ENCODE measurements at places on chromosomes 1 and 21. TPM values are rescaled to one million over a fixed set of nuclear protein-coding genes. Genes with fewer than 3 reads are reported as not detected.

DNA sequence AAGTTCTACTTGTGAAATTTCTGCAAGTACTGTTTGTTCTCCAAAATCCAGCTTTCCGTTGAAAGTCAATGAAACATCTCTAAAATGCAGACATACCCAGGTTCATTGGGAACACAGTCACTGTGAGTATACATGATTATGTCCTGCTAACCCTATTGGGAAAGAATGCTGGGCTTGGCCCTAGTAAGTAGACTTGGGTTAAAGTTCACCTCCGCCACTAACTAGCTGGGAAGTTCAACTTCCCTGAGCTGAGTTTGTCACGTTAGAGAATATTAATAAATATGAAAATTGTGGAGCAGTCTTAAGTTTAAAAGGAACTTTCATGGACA, 10.5 kb upstream of the PGD start:
- no peaks in the 10 kb centered on the region for H3K27me3 ChIP-seq
- H3K4me1 ChIP-seq = peaks cover 8% of the 10 kb centered on the region
- H3K4me3 ChIP-seq = no peak overlapping the region
- H3K27ac ChIP-seq = no peak overlapping the region
- DNase-seq = no peak

DNA sequence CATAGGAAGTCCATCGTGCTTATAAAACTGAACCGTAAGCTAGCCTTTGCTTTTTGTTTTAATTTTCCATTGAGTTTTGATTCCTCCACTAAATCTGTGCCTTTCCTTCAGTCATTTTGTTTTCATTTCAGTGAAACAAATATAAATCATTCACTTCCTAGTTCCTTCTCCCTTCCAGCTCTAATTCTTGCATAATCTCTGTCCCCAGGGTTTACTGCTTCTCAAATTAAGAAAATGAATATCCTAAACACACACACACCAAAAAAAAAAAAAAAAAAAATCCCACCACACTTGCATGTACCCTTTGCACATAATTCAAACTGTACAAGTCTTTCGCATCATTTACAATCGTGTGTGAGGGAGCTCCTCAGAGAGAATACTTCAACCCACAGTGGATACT, 6.8 kb downstream of the KCNH1 start:
- no peak for DNase-seq
- H3K4me3 ChIP-seq = no peak overlapping the region
- H3K27ac ChIP-seq = no peak overlapping the region
- H3K27me3 ChIP-seq = peaks cover 35% of the 10 kb centered on the region
- H3K4me1 ChIP-seq = no peaks in the 10 kb centered on the region

GRCh38 chr1:185532856-185533255, 201.3 kb upstream of the HMCN1 start:
- H3K36me3 ChIP-seq = no peaks in the 10 kb centered on the region
- no peak overlapping the region for H3K27ac ChIP-seq
- no peaks in the 10 kb centered on the region for H3K27me3 ChIP-seq
- H3K4me1 ChIP-seq = peaks cover 7% of the 10 kb centered on the region

GRCh38 chr1:114956570-114956969, 73.1 kb upstream of the TSHB start:
- H3K27me3 ChIP-seq = peaks cover 4% of the 10 kb centered on the region
- no peak overlapping the region for H3K4me3 ChIP-seq
- DNase-seq = no peak
- H3K36me3 ChIP-seq = no peaks in the 10 kb centered on the region
- no peak overlapping the region for H3K27ac ChIP-seq

GRCh38 chr1:60866917-60867531, 215.3 kb upstream of the NFIA start:
- H3K27me3 ChIP-seq = peaks cover 14% of the 10 kb centered on the region
- no peak overlapping the region for H3K27ac ChIP-seq
- H3K4me1 ChIP-seq = no peaks in the 10 kb centered on the region
- H3K36me3 ChIP-seq = no peaks in the 10 kb centered on the region
- DNase-seq = no peak

DNA sequence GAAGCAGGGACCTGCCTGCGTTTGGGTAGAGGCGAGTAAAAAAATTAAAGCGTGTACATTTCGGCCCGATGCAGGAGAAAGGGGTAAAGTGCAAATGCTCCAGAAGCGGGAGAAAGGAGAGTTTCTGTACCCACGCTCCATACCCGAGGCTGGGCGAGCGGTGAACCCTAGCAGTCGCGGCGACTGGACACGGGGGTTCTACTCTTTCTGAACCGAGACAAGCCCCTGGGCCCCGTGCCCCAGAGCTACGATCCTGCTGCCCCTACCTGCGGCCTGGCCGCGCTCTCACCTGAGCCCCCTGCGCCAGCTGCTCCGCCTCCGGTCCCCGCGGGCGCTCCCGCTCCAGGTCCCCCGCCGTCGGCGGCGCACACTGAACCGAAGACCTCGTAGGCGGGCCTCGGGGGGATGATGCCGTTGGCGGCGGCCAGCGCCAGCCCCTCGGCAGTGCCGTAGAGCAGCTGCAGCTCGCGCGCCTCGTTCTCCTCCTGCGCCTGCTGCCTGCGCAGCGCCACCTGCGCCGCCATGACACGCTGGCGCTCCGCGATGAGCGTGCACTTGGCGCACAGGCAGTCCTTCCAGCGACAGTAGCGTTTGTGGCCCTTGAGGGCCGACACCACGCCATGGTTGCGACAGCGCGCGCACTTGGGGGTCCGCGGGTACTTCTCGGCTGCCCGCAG, 2.4 kb downstream of the DMRTA2 start:
- H3K36me3 ChIP-seq = no peaks in the 10 kb centered on the region
- DNase-seq = no peak
- peak overlapping the region; percentile 60 for H3K27ac ChIP-seq
- peaks cover 23% of the 10 kb centered on the region for H3K4me1 ChIP-seq
- H3K27me3 ChIP-seq = peaks cover 79% of the 10 kb centered on the region

- no peak for DNase-seq
- no peak overlapping the region for H3K27ac ChIP-seq
- peaks cover 2% of the 10 kb centered on the region for H3K27me3 ChIP-seq
- peaks cover 3% of the 10 kb centered on the region for H3K36me3 ChIP-seq
- H3K4me3 ChIP-seq = no peak overlapping the region
Observed at GRCh38 chr1:28323720-28324119, 5.1 kb upstream of the MED18 start.

- H3K4me3 ChIP-seq = no peak overlapping the region
- peaks cover 8% of the 10 kb centered on the region for H3K4me1 ChIP-seq
- peaks cover 56% of the 10 kb centered on the region for H3K36me3 ChIP-seq
- no peak overlapping the region for H3K27ac ChIP-seq
- no peaks in the 10 kb centered on the region for H3K27me3 ChIP-seq
- no peak for DNase-seq
Observed at GRCh38 chr1:37545019-37545418, 9.1 kb downstream of the SNIP1 start.

DNA sequence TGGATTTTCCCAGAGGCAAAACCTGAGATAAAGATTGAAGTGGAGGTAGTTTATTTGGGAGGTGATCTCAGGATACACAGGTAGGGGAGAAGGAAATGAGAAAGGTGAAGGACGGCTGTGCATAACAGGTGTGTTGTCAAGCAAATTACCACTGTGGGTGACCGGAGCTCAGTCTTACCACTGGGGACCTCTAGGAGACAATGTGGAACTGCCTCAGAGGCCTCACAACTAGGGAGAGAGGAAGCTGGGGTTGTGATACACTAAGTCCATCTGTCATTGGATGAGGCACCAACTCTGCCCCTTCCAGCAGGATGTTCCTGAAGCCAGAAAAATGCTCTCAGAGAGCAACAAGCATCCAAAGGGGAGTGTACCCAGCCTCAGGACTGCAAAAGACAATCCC, 32.6 kb downstream of the GRIK3 start:
- H3K4me3 ChIP-seq = no peak overlapping the region
- DNase-seq = no peak
- peaks cover 2% of the 10 kb centered on the region for H3K27me3 ChIP-seq

- no peaks in the 10 kb centered on the region for H3K4me1 ChIP-seq
- H3K27ac ChIP-seq = no peak overlapping the region
- peaks cover 15% of the 10 kb centered on the region for H3K27me3 ChIP-seq
- H3K36me3 ChIP-seq = no peaks in the 10 kb centered on the region
- H3K4me3 ChIP-seq = no peak overlapping the region
Observed at GRCh38 chr1:61285371-61285885, 203.1 kb downstream of the NFIA start.

- H3K4me3 ChIP-seq = no peak overlapping the region
- H3K27ac ChIP-seq = no peak overlapping the region
- H3K27me3 ChIP-seq = no peaks in the 10 kb centered on the region
Observed at GRCh38 chr1:10444795-10445397, 4.9 kb upstream of the CORT start.

S100A7A gene
- not detected for total RNA-seq

COL8A2 gene
- total RNA-seq = not detected

AADACL3 gene
- total RNA-seq = not detected

PODN gene
- not detected for total RNA-seq

PWP2 gene
- 13.7 TPM for total RNA-seq
